Posterior vena cava (tissue), 2 donors: ENCODE measurements at places on chromosomes 11 and 22. TPM values are rescaled to one million over a fixed set of nuclear protein-coding genes. Genes with fewer than 3 reads are reported as not detected.

DNA sequence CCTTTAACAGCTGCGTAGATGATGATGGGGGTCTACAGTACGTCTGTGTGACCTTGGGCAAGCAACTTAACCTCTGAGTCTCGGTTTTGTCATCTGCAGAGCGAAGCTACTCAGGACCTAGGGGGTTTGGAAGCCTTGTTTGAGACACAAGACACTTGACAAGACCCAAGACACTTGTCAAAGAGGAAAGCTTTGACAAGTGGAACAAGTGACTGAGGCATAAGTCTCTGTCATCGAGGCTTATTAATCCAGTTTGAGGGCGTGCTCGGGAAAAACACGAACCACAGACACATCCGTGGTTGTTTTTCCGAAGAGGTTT, 732 bp upstream of the PC start:
- no peak for DNase-seq

TMPRSS4 gene
- not detected for total RNA-seq

- no peak for DNase-seq
These were observed 22.0 kb downstream of the FAT3 start for GRCh38 chr11:92246630-92247029.

PAMR1 gene
- total RNA-seq: 15.2 TPM

CYB561A3 gene
- total RNA-seq: 33.6 TPM

ANO1 gene
- total RNA-seq: 56.2 TPM

GRCh38 chr22:20531404-20532201, 24.2 kb downstream of the MED15 start:
- no peak for DNase-seq

OR52D1 gene
- total RNA-seq: not detected

KRTAP5-11 gene
- total RNA-seq: not detected

- peak; percentile 41 for DNase-seq
These were observed 97.5 kb downstream of the TSPAN18 start for GRCh38 chr11:44824300-44824704.

FAR1 gene
- 51.5 TPM for total RNA-seq

DNA sequence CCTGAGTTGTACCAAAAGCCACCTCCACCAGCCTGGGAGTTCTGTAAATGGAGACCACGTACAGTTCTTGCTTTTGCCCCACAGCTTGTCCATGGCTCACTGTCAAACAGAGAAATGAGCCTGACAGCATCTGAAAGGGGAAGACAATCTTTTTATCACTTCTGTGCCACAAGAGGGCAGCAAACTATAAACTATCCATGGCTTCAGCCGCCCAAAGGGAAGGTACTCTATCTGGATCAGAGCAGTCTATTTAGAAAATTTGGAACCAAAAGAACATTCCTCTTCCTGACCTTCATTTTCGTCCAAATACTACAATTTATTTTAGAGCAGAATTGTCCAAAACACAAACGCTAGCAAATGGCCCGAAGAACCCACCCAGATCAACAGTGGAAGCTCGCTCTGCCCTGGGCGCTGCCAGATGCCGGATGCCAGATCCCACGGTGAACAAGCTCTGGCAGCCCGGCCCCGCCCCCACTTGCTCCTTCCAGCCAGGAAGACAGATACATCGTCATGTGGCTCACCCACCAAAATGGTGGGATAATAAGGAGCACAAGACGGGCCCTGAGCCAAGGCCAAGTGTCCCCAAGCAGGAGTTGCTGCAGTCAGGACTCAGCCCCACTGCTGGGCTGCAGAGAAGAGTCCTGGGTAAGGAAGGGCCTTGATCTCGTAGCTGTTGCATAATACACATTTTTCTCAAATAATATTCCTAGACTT, 23.9 kb upstream of the SCGB1A1 start:
- peak; percentile 93 for DNase-seq

OR56A1 gene
- 0.05 TPM for total RNA-seq

CHRM1 gene
- total RNA-seq: not detected

OR51I1 gene
- not detected for total RNA-seq

ABCC8 gene
- 11.4 TPM for total RNA-seq

PGR gene
- 7.6 TPM for total RNA-seq

- DNase-seq: no peak
These were observed 26.5 kb upstream of the SCARF2 start for GRCh38 chr22:20464096-20464614.

DNA sequence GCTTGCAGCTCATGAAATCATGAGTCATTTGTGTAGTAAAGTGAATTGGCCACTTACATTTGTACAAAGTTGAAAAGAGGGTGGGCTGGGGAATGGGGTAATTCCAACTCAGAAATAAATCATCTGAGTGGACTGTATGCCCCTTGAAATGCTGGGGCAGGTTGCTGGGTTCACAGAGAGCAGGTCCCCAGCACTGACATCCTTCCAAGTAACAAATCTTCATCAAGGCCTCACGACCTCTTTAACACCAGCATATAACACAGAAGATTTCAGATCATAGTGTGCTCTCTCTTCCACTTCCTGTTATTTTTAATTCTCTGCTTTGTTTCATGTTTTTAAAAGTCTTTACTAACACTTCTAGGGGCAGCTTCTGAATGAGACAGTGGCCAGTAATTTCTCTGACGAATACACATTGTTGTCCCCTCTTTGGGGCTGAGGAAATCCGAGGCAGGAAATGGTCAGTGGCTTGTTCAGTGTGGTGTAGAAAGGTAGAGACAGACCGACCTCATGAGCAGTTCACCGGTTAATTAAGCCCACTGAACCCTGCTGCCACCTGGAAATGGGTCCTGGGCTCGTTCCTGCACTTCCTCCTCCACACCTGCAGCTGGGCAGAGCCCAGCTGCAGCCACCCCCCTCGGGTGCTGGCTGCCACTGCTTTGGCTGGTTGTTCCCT, 127.7 kb downstream of the MAML2 start:
- no peak for DNase-seq

- no peak for DNase-seq
These were observed 54.7 kb downstream of the MICAL3 start for GRCh38 chr22:17969701-17970113.

FOXRED1 gene
- 16.1 TPM for total RNA-seq

TRIM29 gene
- 8.5 TPM for total RNA-seq

PARVA gene
- total RNA-seq: 151 TPM

MS4A6A gene
- 50.3 TPM for total RNA-seq

DNA sequence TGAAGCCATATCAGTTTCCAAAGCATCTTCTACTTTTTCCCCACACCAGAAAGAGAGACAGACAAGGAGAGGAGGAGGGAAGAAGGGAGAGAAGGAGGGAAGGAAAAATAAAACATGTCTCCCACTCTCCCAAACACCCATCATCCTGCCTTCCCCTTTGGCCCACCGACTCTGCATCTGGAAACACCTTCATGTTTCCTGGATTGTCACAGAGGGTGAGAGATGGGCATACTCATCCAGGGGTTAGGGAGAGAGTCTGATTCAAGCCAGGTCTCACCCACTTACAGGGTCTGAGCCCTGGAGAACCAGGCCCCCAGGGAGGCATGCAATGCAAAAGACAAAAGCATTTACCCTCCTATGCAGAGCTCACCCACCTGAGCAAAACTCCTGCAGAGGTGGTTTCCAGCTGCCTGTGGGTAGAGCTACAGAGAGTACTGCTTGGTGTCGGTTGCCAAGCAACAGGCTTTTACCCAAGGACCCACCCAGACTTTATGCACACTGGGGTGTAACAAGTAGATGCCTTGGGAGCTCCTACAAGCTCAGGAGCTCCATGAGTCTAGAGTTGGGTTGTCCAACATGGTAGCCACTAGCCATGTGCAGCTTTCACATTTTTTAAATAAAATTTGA, 33.4 kb downstream of the MN1 start:
- DNase-seq: no peak

DNA sequence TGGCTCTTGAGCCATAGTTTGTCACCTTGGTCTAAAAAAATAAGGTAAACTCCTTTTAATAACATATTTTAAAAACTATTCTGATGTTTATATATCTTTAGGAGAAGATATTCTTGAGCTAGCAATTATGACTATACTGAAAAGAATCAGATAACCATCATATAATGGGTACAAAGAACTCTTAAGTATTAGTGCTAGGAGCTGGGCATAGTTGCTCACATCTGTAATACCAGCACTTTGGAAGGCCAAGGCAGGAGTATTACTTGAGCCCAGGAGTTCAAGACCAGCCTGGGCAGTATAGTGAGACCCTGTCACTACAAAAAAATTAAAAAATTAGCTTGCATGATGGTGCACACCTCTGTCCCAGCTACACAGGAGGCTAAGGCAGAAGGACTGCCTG, 54.0 kb upstream of the B3GNT6 start:
- no peak for DNase-seq

HEPACAM gene
- 0.48 TPM for total RNA-seq

DNA sequence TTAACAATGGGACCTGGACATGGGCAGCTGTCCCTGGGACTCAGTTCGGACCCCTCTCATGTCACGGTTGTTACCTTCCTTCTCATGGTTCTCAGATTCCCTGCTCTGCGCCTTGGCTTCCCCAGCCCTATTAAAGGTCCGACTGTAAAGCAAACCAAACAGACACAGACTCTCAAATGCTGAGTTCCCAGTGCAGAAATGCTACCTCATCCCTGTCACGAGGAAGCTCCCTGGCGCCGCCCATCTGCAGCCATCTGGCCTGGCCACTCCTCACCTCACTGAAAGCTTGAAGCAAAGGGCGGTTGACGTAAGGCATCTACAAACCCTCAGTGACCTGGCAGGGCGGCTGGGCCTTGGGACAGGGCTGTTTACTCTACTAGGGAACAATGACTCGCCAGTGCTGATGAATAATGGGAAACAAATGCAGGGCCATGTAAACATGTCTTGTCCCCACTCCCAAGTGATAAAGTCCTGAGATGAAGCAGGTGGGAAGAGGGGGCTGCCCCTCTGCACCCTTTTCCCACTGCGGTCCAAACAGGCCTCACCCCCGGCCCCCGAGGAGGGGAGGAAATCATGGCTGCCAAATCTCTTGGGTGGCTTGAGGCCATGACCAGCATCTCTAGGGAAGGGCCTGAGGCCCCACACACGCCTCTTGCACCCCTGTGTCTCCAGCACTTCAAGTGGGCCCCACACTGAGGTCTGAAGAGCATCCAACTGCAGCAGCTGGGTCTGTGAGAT, 49.3 kb downstream of the SCUBE1 start:
- DNase-seq: no peak

- no peak for DNase-seq
These were observed 5.5 kb downstream of the ZC3H12C start for GRCh38 chr11:110098645-110099044.

ABCG4 gene
- total RNA-seq: 0.23 TPM

GRCh38 chr22:45731041-45731797, 59.6 kb downstream of the ATXN10 start:
- DNase-seq: no peak

GRCh38 chr11:119419834-119420492, 3.0 kb downstream of the THY1 start:
- no peak for DNase-seq
